ENCODE measurements at places on chromosomes 1 and 21.

- peak; percentile 57 for DNase-seq
These were observed 832 bp downstream of the HCN3 start for GRCh38 chr1:155277902-155278688.

DNA sequence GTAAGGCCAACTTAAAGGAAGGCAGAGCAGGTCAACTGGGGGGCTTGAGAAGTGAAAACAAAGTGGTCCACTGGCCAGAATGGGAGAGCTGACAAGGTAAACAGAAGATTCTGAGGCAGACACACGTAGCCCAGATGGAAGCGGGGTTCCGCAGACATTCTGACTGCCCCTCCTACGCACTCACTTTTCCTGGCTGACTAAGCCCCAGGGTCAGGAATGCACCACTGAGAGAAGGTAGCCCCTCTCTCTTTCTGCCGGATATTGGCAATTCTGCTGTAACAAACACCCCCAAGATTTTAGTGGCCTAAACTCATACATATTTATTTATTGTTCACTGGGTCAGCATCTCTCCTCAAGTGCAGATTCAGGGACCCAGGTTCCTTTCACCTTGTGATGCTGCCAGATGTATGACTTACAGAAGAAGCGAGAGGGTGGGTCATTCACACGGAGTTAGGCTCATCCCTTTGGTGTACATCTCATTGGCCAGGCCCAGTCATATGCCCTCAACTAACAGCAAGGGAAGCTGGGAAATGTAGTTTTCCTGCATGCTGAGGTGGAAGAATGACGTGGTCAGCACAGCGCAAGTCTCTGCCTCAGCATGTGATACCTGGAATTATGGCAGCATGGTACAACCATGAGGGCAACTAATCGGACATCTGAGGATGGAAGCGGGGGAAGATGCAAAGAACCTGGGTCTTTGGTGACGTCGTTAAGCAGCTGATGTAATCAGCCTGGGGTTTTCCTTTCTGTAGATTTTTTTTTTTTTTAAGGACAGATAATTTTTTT is 43.4 kb upstream of the MRPS6 start:
- DNase-seq, result peak; percentile 83

GRCh38 chr1:158285756-158286241 is 3.9 kb upstream of the CD1C start:
- peak; percentile 47 for DNase-seq

DNA sequence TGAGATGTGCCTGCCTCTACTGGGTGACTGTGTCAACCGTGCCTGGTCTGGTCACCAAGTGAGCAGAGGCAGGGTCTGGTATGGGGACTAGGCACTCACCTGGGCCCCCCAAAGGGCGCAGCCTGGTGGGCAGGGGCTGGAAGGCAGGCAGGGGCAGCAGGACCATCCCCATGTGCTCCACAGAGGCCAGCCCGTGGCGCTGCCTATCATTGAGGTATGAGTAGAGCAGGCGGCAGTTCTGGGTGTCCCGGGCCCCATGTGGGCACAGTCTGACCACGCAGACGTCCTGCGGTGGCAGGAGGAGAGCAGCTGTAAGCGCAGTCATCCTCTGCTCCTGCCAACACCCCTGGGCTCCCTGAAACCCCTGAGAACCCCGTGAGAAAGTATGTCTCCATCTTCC is 23.7 kb downstream of the SPOCD1 start:
- no peak for DNase-seq

DNA sequence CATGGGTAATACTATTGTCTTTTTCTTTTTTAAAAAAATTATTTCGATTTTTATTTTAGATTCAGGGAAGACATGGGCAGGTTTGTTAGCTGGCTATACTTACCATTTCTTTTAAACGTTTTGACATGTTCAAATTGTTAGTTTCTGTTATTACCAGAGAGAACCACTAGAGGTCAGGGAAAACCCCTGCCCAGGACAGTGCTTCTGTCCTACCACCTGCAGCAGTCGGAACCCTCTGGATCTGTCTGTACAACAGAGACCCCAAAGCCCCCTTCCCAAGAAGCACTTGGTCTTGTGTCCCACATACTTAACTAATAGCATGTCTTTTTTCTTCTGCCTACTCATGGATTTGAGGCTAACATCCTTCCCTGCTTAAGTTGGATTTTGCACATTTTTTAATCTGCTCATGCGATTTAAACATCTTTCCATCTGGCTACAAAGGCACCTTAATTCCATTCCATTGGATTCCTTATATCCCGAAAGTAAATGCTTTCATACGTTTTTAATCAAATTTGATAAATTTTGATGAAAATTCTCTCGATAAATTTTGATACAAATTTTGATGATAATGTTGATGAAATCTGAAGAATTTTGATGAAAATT is 10.0 kb upstream of the C1orf115 start:
- DNase-seq, result peak; percentile 30

GRCh38 chr21:44085491-44086321 is 21.5 kb upstream of the PWP2 start:
- peak; percentile 22 for DNase-seq

DNA sequence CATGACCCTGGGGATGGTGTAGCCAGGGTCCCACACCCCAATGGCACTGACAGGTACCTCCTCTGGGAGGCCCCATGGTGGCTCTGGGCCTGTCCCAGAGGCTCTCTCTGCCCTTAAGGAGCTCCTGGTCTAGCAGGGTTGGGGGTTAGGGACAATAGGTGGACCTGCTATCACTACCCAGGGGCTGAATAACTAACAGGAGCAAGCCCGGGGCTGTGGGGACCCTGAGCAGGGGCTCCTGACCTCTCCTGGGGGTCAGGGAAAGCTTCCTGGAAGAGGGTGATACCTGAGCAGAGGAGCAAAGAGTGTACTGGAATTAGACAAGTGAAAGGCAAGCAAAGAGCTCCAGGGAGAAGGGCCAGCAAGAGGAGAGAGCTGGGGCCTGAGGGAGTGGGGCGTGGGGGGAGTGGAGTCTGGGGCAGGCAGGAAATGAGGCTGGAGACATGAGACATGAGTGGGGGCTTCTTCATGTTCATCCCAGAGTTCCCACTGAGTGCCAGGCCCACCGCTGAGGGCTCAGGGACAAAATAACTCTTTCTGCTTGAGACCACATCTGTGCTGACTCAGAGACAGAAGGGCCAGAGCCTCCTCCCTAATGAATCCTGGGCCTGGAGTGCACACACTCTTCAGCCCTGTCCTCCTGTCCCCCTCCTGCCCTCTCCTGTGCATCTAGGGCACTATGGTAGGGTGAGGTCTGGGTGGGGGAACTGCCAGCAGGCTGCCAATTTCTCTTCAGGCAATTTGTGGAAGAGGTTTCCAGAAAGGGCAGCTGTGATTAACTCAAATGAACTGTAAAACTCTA is 517.6 kb downstream of the PTPRU start:
- no peak for DNase-seq

DNA sequence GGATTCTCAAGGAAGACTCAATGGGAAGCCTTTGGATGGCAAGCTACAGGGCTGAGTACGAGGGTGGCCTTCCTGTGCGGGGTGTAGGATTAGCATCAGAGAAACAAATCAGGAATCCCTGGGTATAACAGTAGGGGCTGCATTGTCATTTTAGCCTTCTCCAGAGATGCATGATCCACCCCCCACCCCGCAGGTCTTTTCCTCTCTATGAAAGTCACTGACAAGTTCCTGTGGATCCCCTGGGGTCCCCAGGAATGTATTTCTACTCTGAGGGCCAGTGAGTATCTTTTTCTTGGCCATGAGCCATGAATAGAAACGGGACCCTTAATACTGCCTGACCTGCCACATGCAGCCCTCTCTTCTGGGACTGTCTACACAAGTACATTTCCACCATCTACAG is 473.0 kb upstream of the VAMP3 start:
- DNase-seq, result no peak

GRCh38 chr1:199522338-199522737 is 505.2 kb upstream of the NR5A2 start:
- DNase-seq, result no peak

GRCh38 chr1:18297896-18298648 is 182.7 kb upstream of the KLHDC7A start:
- no peak for DNase-seq

- DNase-seq, result no peak
These were observed 3.2 kb upstream of the AK2 start for GRCh38 chr1:33039840-33040239.

- DNase-seq, result no peak
These were observed 25.1 kb downstream of the PLCH2 start for GRCh38 chr1:2501041-2501819.

DNA sequence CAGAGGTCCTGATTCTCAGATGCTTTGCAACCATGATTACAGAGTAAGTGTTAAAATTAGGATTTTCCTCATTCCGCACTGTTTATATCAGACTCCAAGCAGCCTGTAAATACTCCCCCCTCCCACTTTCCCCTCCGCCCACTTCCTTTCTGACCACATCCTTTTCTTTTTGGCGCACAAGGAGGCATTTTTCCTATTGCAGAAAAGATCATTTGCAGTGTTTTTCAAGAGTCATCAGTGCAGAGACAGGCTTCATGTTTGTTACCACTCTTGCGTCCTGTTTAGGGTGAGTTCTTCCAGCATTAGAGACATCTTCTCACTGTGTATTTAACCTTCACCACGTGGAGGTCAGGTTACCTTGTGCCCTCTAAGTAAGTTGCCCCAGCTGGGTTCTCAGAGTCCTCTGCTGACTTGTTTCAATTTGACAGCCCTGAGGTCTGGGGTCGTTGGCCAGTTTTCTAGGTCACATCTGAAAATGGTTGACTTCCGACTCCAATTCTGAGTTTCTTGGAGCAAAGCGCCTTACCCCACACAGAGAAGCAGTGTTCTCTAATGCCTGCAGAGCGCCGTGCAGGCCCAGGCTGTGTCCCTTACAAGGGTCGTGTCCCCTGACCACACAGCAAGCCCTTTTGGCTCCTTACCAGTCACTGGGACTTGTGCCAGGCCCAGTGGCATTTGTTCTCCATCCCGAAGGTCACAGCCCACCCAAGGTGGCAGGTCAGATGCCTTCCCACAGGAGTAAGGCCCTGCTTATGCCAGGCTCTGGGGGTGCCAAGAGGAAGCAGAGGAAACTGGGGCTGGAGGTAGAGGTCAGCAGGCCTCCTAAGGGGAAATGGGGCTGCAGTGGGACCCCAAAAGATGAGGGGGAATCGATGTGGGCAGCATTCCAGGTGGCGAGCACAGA is 85.6 kb downstream of the FAM78B start:
- DNase-seq, result peak; percentile 37

DNA sequence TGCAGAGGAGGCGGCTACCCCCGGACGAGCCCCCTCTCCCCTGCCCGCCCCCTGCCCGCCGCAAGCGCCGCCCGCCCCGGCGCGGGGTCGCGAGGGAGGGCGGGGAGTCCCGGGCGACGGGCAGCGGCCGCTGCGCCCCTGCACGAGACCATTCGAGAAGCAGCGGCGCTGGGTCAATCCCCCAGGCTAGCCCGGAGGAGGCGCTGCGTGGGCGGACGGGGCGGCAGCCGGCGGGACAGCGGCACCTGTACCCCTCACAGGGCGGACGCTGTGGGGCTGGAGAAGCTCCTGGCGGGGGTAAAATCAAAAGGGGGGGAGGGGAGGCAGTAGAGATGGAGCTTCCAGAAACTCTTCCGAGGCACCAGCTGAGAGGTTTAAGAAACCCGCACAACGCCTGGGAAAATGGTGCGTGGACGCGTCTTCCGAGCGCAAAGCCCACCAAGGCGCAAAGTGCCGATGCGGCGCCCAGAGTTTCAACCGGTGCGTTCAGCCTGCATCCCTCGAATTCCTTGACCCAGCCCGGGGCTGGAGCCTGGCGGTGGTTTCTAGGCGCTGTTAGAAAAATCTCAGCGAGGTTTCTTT is at the start of gene PLPPR5:
PLPPR5 (minus strand) TSS at position 1 of the 582 bp plus-strand sequence. CDS start 190 bp downstream, outside the sequence.
- DNase-seq, result peak; percentile 11

DNA sequence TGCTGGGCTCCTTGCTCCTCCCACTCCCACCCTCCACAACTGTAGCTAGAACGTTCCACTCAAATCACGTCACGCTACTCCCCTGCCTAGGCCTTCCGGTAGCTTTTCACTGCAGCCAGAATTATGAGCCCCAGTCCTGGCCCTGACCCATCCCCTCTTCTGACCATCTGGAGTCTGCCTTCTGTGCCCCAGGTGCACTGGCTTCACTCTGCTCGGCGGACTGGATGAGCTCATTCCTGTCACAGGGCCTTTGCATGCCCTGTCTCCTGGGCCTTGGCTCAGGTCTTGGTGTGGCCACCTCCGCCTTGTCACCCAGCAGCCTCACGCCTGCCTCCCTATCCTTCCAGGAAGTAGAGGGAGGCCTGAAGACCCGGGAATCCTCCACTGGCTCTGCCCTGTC is 62.5 kb upstream of the ACTL8 start:
- no peak for DNase-seq

DNA sequence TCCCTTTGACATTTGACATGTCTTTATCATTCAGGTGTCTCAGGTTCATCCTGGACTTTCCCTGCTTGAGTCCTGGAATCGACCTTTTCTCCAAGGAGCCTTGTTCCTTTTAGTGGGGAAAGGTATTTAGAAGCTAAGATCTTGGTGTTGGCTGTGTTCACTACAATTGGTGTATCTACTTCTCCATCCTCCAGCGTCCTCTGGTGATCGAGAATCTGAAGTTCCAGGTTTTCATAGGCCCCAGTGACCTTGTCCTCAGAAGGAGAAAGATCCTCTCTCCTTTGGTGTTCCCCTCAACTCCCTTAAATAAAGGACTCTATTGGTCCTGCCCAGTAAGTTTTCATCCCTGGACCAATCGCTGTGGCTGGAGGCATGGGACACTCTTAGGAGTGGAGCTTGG is 22.1 kb downstream of the MROH7 start:
- no peak for DNase-seq

GRCh38 chr1:25021591-25022215 is 91.6 kb upstream of the RUNX3 start:
- no peak for DNase-seq

DNA sequence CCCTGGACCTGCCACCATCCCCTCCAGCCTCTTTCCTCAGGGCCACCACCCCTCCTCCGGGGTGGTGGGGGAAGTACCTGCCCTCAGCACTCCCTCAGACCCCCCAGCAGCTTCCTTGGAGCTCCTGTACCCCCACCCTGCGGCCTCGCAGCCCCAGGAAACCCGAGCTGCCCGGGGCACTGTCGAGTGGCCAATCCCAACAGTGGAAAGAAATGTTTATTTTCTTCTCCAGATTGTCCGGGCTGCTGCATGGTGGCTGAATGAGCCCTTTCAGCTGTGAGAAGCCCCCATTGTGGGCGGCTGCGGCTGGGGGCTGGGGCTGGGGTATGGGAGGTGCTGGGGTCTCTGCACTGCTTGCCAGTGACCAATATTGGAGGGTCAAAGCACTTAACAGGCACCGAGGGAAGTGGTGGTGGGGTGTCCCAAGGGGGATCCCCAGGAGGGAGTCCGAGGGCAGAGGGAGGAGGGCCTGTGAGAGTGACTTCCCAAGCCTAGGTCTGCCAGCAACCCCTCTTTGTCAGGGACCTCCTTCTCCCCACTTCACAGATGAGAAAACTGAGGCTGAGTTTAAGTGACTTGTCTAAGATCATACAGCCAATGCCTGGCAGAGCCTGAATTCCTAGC is 25.2 kb downstream of the RUNX3 start:
- DNase-seq, result peak; percentile 2
